ENCODE measurements at places on chromosomes 7 and 10. TPM values are rescaled to one million over a fixed set of nuclear protein-coding genes. Genes with fewer than 3 reads are reported as not detected.

Gene DYNC1I1
- total RNA-seq = 15.1 TPM

Gene C10orf62
- 0.34 TPM for total RNA-seq

Gene DRGX
- not detected for total RNA-seq

Gene ARHGEF35
- under 0.01 TPM for total RNA-seq

Gene ATRNL1
- total RNA-seq = 0.17 TPM

Gene TAS2R3
- total RNA-seq = 0.74 TPM

Gene RP9
- 8.8 TPM for total RNA-seq

Gene CACNA2D1
- total RNA-seq = 20.6 TPM

Gene GRID1
- total RNA-seq = not detected

Gene FAM25A
- not detected for total RNA-seq

Gene CRYGN
- total RNA-seq = not detected

Gene TRIL
- total RNA-seq = 27.5 TPM

All from dermis blood vessel endothelial cell (primary cell).